ENCODE measurements at places on chromosomes 12 and 14. TPM values are rescaled to one million over a fixed set of nuclear protein-coding genes. Genes with fewer than 3 reads are reported as not detected.
A peak's percentile ranks its signal among the peaks of the same experiment; 100 is the strongest.

- DNase-seq, result peak; percentile 92
These were observed 64.8 kb upstream of the OVCH1 start for GRCh38 chr12:29562110-29562804.

DNA sequence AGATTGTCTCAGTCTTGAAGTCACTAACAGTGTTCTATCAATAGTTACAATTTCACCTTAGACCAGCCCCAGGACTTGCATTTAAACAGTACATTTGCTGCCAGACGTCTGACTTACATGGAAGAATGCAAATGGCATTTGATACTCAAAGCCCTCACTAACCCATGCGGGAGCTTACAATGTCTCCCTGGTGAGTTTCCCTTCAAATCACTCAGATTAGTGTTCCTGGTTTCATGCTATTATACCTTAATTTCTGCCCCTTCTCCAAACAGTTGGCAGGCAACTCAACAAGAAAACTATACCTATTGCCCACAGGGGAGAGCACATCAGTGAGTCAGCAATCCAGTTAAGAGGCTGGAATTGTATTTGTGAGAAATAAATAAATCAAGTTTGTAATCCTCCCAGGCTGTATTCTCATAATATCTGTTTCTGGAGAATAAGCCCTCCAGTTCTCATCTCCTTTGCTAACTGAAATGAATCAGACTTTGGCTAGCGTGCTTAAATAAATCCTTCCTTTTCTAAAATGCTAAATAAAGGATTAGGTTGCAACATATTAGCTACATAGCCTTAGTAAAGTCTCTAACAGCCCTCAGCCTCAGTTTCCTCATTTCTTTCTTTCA lies 23.7 kb downstream of the GSTZ1 start:
- peak; percentile 12 for DNase-seq

DNA sequence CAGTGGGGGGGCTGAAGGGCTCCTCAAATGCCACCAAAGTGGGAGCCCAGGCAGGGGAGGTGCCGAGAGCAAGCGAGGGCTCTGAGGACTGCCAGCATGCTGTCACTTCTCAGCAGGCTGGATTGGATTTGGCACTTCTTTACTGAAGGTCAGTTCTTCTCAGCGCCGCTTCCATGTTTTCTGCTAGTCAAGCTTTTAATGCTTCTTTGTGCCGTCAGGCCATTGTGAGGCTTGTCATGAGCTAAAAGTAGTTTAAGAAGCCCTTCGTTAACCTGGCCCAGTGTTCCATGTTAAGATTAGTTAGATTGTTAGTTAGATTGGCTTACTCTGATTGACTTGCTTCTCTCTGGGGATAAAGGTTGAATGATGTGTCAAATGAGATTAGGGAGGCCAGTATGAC lies 13.4 kb downstream of the GABARAPL1 start:
- DNase-seq, result no peak

GRCh38 chr14:73231981-73232851 lies 5.1 kb upstream of the PAPLN start:
- DNase-seq, result peak; percentile 22

DNA sequence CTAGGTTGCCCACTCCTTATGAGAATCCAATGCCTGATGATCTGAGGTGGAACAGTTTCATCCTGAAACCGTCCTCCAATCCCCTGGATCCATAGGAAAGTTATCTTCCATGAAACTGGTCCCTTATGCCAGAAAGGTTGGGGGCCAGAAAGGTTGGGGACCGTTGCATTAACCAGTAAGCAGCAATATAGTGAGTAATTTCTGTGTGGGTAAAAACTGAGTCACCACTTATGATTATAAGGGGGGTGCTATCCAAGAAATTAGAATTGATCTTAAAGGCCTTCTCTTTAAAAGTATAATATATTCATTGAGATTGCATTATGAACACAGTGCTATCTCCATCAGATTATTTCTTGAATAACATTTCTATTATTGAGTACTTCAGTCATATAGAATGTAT lies 97.2 kb downstream of the PCNX1 start:
- DNase-seq, result peak; percentile 26

Gene NOS1
- total RNA-seq, result 0.05 TPM

GRCh38 chr14:50272498-50272897 lies 39.5 kb downstream of the L2HGDH start:
- peak; percentile 32 for DNase-seq

DNA sequence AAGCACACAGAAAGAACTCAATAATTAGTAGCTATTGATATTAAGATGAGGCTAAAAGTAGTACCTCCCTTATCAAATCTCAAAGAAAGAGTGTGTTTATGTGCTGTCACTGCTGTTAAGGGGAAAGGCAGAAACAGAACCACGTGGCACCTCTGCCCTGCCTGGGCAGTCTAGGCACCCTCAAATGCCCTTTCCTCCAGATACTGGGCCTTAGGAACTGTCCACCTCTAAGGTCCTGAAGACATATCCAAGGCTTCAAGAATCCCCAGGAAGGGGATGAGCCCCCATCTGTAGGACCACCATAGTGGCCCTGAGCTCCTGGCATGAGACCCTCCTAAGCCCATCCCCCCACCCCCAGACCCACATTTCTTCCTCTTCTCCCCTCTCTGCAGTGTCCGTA lies 29.1 kb downstream of the NGB start:
- DNase-seq, result no peak

GRCh38 chr12:102437511-102437910 lies 42.9 kb downstream of the IGF1 start:
- DNase-seq, result no peak

DNA sequence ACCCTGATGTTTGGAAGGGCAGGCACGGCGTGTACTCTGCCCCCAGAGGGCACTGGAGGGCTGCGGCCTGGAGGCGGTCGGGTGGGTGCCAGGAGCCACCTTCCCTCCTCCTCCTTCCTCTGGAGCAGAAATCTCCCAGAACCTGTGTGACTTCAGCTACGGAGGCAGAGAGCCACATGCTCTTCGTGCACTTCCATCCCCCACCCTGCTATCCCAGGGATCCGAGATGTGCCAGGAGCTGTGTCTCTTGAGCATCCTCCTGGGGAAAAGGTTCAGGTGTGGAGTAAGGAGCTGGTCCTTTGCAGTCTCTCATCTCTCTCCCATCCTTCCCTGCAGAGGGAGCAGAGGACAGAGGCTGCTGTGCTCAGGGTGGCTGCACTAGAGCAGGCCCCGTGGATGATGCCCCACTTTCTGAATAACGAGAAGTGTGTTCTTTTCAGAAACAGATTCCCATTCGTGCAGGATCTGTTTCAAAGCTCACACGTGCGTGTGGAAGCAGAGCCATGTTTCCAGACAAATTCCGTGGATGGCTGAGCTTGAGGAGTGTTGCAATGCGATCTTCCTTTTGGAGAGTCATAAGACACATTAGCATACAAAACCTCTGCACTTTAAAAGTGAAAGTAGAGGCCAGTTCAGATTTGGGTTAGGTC lies 162.9 kb downstream of the ADGRD1 start:
- no peak for DNase-seq

DNA sequence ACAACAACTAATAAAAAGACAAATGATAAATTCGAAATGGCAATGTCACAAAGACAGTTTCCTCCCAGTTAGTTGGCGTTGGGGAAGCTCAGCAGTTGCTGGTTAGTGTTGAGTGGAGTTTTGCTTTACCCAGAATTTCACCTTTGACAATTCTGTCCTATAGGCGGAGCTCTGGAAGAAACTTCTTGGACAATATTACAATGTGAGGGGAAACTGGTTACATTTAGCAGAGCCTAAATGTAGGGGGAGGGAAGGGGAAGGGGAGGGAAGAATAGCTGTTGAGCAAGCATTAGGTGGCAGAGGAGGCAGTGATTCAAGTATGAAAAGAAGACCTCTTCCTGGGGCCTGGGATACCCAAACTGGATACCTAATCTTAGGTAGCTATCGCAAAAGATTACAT lies 51.4 kb downstream of the BDKRB1 start:
- no peak for DNase-seq

- no peak for DNase-seq
These were observed 7.8 kb upstream of the MTERF2 start for GRCh38 chr12:106994579-106995220.

Gene GXYLT1
- 9.7 TPM for total RNA-seq

GRCh38 chr14:68358500-68358899 lies 434.4 kb downstream of the ZFP36L1 start:
- DNase-seq, result no peak

GRCh38 chr12:120183211-120183631 lies 11.3 kb downstream of the GCN1 start:
- DNase-seq, result peak; percentile 60

Gene NRL
- total RNA-seq, result 4.9 TPM

DNA sequence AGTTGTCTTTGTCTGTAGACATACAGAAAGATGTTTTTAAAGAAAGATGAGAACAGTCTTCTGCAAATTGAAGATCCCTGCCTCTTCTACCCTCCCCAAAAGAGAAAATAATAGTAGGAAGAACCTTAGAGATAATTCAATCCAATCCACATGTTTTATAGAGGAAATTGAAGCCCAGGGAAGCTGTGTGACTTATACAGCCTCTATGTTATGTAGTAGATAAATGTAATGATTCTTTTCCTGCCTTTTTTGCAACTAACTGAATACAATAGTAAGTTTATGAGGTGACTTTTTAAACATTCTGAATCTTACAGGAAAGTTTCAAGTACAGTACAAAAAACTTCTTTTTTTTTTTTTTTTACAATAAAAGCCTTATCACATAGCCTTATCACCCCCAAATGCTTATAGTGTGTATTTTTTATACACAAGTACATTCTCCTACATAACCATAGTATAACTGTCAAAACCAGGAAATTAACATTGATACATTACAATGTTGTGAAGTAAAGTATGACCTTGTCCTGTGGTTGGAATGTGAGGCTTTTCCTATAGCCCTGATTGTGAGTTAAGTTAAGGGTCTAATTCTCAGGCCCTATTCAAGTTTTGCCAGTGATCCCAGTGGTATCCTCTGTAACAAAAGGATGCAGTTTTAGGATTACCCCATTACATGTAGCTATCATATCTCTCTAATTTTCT lies 94.4 kb downstream of the FIGNL2 start:
- DNase-seq, result no peak

DNA sequence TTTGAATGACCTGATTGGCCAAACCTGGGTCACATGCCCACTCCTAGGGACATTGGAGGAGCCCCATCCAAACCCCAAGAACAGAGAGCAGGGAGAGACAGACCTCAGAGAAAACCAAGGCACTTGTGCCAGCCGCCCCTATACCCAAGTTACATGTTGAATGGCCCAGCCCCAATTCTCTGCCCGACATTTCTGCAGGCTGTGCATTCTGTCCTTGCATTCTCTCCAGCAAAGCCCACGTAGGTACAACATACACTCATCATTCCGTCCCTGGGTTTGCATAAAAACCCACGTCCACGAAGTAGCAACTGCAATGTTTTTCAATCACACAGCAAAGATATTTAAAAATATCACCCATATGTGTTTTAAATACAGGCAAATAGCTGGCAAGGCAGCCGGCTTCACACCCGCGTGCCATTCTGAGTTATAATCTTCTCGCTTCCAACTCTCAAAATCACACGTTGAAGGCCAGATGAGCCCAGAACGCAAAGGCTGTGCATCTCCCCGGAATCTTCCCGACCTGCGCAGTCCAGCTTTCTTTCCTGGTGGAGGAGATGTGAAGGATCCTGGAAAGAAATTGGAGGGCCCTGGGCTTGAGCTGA lies 91.7 kb upstream of the MYL2 start:
- no peak for DNase-seq

- DNase-seq, result no peak
These were observed 115.4 kb downstream of the GCH1 start for GRCh38 chr14:54787261-54787660.

DNA sequence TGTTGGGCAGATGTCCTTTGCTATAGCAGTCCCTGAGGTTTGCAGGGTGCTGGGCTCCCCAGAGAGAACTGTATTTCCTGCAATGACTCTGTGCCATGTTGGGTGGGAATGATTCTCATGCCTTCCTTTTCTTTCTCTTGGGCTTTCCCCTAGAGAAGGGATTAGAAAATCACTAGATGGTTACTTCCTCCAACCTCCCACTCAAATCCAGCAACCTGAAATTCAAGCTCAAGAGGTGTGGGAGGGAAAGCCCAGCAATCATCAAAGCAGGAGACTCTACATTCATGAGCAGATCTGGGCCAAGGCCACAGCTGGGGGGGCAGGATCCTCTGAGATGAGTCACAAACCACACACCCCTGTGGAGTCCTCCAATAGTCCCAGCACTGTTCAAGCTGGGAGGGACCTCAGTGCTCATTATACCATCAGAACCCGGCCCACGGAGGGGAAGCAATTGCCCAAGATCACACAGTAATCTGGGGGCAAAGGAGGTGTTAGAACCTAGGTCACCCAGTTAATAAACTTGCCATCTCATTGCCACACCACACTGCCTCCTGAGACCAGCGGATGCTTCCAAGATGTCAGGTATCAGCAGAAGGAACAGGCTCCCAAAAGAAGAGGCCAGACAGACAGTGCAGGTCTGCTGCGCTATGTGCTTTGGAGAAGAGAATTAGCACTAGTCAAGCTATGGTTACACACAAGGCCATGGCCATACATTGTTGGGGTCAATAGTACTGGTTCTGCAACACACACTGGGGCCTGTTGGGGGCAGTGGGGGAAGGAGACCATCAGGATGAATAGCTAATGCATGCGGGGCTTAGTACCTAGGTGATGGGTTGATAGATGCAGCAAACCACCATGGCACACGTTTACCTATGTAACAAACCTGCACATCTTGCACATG lies 65.7 kb downstream of the TTC9 start:
- peak; percentile 86 for DNase-seq

DNA sequence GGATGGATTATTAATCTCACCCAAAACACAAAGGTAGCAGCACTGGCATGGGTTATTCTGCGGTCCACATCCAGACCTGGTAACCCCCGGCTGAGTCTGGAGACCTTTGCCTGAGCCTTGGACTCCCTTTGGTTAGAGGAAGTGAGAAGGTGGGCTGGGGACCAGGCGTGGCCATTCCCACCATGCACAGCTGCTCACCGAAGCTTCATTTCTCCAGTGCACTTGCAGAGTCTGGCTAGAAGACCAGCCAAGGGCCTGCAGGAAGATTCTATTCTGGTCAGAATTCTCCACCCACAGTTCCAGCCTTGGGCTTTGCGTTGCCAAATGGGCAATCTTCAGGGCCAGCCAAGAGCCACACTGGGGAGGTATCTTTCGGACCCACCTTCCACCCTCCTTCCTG lies 73.0 kb downstream of the LGMN start:
- DNase-seq, result no peak

- no peak for DNase-seq
These were observed 125.3 kb upstream of the PRMT8 start for GRCh38 chr12:3365463-3366411.

Gene MSI1
- total RNA-seq, result not detected

Data from M059J (cell line).